Renal pelvis (tissue), 12 donors: ENCODE measurements at places on chromosomes 1 and 21. TPM values are rescaled to one million over a fixed set of nuclear protein-coding genes. Genes with fewer than 3 reads are reported as not detected.

Gene GBP1
- polyA plus RNA-seq, result 8.6 TPM

GRCh38 chr1:192133350-192133926, 24.8 kb upstream of the RGS18 start:
- no peak for DNase-seq

- no peak for DNase-seq
Measured at GRCh38 chr1:231778009-231778719, 151.6 kb downstream of the DISC1 start.

DNA sequence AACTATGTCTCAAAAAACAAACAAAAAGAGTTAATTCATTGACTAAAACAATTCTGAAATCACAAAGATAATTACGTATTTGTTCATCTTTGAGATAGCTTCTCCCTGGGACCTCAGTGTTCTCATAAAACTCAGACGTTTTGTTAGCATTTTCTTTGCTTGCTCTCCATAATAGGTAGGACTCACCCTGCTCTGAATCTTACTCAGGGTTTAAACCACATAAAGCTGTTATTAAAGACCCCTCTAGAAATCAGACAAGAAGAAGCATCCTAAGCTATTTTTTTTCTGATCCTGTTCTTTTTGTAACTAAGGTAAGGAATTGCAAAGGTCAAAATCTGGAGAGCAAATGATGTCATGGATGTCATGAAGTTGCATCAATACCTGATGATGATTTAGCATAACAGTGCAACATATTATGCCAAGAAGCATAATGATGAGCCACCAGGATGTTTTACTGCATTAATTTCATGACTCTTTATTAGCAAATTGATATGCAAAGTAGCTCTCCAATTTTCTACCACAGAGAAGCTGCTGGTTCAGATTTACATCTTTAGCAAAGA, 2.4 kb downstream of the FBXO42 start:
- no peak for DNase-seq

DNA sequence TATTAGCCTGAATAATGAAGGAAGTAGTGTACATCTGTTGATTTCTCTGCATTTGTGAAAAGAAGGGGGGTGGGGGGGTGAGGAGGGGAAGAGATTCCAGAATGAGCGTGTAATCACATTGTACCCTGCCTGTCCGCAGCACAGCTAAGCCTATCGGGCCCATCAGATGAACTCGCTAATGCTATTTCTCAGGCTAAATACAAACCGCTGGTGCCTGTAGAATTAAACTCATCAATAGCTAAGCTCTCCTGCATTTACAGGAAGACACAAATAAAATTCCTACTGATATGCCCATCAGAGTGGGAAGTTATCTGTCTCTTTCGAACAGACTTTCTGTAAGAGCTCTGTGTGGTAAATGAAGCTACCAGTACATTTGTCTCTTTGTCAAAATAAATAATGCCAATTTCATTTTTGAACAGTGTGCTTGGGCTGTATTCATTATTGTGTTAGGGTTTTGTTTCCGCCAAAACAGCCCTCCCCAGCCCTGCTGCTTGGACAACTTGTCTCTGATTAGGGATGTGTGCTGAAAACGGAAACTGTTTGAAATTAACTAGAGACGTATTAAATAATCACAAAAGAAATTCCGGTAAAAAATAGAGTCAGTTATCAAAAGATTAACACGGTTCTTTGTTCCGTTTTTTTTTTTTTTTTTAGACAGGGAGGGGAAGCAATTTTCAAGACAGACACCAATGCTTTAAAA, 305.4 kb downstream of the TTLL7 start:
- peak; percentile 12 for DNase-seq

DNA sequence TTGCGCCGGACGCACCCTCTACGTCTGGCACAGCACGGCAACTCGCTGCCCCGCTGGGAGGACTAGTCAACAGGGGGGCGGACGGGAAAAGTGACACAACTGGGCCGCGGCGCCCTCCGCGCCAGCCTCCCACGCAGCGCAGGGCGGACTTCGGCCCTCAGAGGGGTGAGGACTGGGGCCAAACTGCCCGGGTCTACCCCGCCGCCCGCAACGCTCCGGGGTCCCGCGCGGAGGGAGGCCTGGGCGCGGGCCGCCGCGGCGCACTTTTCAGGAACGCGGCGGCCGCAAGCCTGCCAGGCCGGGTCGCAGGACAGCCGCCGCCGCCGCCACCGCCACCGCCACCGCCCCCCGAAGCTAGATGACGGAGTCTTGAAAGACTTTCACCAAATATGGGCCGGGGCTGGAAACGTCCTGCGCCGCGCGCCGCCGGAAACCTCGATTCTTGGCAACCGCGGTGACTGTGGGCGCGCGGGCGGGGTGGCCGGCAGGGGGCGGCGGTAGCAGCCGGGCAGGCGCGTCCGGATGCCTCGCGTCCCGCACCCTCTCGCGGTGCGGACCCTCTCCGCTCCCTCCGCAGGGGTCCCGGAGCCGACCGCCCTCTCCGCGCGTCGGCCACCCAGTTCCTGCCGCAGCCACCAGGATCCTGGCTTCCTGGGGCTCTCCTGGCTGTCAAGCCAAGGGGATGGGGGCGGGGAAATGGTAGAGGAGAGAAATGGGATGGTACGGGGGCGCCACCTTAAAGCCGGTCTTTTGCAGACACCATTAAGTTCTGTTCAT, 3.7 kb upstream of the CCN1 start:
- peak; percentile 87 for DNase-seq

Gene S100A10
- 181 TPM for polyA plus RNA-seq

DNA sequence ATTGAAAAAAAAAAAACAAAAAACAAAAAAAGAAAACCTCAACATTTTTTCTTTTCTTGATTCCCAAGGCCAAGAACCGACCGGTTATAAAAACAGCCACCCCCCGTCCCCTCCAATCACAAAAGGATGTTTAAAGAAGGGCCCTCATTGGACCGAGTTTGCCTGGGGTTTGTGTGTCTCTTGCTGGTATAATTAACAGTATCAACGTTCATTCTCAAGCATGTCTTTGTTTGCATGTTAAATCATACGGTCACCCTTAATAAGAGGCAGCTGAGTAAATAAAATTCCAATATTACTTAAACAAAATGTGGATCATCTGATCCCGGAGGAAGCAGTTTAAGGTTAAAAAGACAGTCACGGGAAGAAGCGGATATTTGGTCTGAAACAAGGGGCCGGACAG, 201.1 kb downstream of the PRDM2 start:
- peak; percentile 71 for DNase-seq

Gene OR2M3
- 0.03 TPM for polyA plus RNA-seq

DNA sequence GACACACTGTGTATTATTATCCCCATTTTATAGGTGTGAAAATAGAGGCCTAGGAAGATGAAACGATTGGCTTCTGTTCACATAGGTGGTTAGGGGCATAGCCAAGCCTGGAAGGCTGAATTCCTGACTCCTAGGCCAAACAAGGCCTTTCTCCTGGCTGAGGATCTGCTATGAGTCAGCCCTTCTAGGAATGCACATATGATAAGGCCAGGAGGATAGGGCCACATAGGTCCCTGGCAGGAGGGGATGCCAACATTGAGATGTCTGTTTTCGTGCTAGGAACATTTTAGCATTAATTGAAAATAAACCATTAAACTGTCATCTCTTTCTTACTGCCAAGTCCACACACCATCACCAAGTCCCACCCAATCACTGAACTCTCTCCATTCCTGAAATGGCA, 9.2 kb downstream of the CSMD2 start:
- no peak for DNase-seq

DNA sequence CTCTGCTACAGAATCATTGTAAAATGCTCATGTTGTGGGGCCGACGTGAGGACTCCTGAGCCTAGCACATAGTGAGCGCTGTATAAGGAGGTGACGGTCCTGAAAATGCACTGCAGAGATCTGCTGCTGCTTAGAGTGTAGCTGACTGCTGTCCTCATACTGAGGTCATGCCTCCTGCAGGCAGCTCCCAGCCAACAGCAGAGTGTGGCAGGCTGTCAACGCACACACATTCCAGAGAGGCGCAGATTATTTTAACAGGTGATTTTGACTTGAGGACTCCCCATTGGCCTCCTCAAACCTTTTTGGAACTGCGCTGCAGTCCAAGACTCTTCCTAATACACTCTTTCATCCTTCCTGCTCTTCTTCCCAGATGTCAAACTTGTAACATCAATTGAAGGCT, 119.8 kb upstream of the KCNJ6 start:
- DNase-seq, result no peak

DNA sequence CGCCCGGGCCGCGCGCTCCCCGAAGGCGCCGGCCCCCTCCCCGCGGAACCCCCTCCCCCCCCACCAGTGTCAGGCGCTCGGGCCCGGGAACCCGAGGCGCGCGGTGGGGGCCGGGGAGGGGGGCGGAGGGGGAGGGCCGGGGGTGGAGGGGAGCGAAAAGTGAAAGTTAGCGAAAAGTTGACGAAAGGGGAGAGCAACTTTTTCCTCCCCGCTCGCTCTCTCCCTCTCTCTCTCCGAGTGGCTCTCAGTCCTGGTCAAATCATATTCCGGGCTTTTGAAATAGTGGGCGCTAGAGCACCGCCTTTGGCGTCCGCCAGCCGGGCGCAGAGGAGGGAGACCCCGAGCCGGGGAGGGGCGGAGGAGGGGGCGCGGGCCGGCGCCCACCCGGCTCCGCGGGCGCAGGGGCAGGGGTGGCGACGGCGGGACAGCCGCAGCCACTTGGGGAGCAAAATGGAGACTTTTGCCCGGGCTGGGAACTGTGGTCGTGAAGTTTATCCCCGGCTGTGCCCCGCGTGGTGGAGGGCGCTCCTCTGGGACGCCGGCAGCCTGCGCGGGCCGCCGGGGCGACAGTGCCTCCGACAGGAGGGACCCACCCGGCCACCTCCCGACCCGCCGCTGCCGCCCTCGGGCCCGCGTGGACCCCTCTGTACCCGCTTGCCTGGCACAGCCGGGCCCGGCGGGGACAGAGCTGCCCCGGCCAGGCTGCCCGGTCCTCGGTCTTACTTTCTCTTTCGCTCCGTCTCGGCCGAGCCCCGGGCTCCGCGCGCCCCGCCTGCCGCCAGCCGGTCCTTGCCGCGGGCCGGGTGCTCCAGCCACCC, 697 bp downstream of the PRDM16 start:
- peak; percentile 77 for DNase-seq

GRCh38 chr21:19878133-19878532, 1120.1 kb upstream of the NCAM2 start:
- DNase-seq, result no peak

- DNase-seq, result no peak
Measured at GRCh38 chr1:174480324-174480723, 32.6 kb downstream of the GPR52 start.

DNA sequence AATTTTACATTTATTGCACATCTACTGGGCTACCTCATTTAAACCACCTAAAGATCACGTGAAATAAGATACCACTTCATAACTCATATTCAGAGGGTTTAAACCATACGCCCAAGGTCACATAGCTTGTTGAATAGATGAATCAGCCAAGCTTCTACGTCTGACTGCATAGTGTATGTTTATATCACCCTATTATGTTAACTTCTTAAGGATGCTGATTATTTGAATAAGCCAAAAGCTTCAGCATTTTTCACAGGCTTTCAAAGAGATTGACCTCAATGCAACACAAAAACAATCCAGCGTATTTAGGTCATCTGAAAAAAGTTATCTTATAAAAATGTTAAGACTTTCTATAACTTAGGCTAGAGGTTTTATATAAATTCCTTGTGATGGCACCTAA, 373.8 kb downstream of the TGFB2 start:
- no peak for DNase-seq

Gene PTGS2
- 0.54 TPM for polyA plus RNA-seq

Gene UMODL1
- polyA plus RNA-seq, result 0.06 TPM

DNA sequence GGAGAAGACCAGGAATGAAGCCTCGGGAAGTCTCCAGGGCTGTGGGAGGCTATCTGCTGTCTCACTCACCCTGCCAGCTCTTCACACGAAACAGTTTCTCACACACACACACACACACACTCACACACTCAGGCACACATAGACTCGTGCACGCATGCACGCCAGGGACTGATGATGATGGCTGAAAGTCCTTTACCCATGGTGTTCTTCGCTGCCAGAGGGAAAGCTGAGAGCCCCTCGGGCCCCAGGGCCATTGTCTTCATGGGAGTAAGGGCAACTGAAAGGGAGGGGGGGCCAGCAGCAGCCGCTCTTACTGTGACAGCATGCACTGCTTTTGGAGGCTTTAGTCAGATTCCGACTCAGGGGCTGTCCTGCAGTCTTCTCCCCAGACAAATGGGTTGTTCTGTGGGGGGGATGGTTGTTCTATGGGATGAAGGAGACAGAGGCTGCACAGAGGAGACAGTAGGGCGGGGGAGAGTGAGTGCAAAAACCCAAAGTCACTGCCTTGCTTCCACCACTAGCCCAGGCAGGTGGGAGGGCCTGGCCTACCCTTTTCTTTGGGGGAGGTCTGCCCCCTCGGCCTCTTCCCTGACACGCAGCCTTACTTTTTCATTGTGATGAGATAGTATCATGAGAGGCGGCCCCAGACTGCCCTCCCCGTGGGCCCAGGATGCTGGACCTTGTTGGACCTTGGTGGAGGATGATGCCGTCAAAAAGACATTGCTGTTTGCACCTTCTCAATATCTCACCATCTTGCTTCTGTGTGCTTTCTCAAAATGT, 29.0 kb downstream of the STUM start:
- no peak for DNase-seq

GRCh38 chr1:220884981-220885918, 6.0 kb downstream of the HLX start:
- no peak for DNase-seq

- DNase-seq, result no peak
Measured at GRCh38 chr1:70477090-70477489, 66.0 kb downstream of the CTH start.

DNA sequence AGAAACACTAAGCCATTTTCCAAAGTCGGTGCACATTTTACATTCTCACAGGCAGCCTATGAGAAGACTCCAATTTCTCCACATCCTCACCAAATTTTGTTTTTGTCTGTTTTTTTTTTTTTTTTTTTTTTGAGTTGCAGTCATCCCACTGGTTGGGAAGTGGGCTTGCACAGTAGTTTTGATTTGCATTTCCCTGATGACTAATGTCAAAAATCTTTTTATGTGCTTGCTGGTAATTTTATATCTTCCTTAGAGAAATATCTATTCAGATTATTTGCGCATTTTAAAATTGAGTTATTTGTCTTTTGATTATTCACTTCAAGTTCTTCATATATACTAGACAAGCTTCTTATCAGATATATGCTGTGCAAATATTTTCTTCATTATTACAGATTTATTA, 141.5 kb downstream of the USH2A start:
- no peak for DNase-seq

DNA sequence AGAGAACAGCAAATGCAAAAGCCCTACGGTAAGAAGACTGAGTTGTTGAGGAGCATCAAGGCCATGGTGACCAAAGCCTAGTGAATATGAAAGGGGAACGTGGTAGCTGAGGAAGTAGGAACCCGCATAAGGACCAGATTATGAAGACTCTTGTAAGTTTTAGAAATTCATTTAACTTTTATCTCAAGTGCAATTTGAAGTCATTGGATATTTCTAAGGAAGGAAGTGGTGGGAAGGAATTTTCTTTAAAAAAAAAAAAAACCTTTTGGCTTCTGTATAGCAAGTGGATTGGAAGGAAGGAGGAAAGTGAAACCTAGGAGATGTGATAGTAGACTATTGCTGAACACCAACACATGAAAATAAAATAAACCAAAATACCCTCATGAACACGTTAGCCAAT, 119.0 kb downstream of the TNFSF18 start:
- no peak for DNase-seq

Gene CHAF1B
- polyA plus RNA-seq, result 9.8 TPM

Gene KNCN
- not detected for polyA plus RNA-seq
